ENCODE measurements at places on chromosomes 7 and 10. TPM values are rescaled to one million over a fixed set of nuclear protein-coding genes. Genes with fewer than 3 reads are reported as not detected.

Gene AGBL3
- total RNA-seq, result 2.8 TPM

Gene NKX2-3
- total RNA-seq, result not detected

Gene SUGCT
- total RNA-seq, result not detected

DNA sequence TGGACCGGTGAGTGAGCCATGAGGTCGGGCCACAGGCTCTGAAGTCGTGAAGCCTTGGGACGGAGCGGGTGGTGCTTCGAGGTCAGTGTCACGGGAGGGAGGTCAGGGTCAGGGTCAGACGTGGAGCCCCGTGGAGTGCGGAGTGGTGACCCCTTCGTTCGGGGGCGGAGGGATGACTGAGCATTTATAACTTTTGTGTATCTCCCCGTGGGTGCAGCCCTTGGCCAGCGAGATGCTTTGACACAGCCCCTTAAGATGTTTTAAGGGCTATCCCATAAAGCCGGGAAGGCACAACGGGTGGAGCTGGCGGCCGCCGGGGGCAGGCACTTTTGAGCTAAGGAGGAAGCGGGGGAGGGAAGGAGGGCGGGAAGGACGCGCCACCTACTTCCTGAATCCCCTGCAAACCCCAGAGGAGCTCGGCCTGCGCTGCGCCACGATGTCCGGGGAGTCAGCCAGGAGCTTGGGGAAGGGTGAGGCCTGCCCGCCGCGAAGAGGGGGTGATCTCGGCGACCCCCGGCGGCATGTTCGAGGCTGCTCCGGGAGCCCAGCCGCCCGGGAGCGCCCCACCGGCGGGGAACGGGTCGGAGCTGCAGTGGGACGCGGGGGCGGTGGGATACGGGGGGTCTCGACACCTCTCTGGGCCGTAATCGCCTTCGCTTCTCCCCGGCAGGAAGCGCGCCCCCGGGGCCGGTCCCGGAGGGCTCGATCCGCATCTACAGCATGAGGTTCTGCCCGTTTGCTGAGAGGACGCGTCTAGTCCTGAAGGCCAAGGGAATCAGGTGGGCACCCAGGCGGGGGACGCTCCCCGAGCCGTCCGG, at the start of gene GSTO1:
Gene GSTO1, plus strand, starts transcription at position 400 of the 818 bp plus-strand sequence. Its CDS starts 37 bp downstream, at position 437.
- peaks cover 41% of the 10 kb centered on the region for H3K36me3 ChIP-seq
- peaks cover 50% of the 10 kb centered on the region for H3K4me1 ChIP-seq
- DNase-seq, result peak; percentile 62
- H3K4me3 ChIP-seq, result peak within 1 kb of the TSS; percentile 97
- H3K27me3 ChIP-seq, result peaks cover 14% of the 10 kb centered on the region

DNA sequence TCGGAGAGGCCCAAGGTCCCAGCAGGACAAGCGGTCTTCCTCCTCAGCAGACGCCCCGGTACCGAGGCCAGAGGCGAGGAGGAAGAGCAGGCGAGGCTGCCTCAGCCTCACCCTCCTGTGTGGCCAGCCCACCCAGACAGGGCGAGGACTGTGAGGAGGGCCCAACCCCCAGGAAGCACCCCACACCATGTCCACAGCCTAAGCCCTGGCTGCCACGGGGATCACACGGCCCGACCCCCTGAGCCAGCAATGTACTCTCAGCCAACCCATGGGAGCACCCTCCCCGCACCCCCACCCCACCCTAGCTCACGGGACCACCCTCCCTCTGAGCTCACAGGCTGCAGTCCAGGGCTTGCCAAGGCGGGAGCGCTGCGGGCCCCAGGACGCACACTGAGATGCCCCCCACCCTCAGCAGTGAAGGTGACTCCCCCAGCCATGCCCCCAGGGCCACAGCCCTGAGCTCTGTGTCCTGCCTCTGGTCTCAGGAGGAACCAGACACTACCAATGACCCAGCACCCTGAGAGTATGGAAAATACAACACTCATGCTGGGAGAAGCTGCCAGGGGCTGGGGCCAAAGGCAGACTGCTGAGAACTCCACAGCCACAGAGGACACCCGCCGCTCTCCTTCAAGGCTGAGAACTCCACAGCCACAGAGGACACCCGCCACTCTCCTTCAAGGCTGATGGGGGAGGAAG, 93.6 kb downstream of the MAD1L1 start:
- H3K27ac ChIP-seq, result no peak overlapping the region
- peaks cover 5% of the 10 kb centered on the region for H3K4me1 ChIP-seq
- H3K4me3 ChIP-seq, result no peak overlapping the region
- DNase-seq, result no peak
- no peaks in the 10 kb centered on the region for H3K36me3 ChIP-seq
- H3K27me3 ChIP-seq, result no peaks in the 10 kb centered on the region

Data from activated CD4-positive, alpha-beta memory T cell treated with anti-CD3 and anti-CD28 coated beads, Interleukin-2, amount 10 ng/mL, durations not matched to agents 7 days and 5 days (primary cell).